ENCODE measurements at places on chromosomes 5 and 9.

- DNase-seq, result no peak
Measured at GRCh38 chr9:82549174-82549821, 513.6 kb downstream of the RASEF start.

GRCh38 chr5:61822584-61822983 lies 483.4 kb upstream of the KIF2A start:
- DNase-seq, result no peak

GRCh38 chr9:112119225-112120029 lies 55.7 kb downstream of the SUSD1 start:
- no peak for DNase-seq

- DNase-seq, result no peak
Measured at GRCh38 chr9:104977580-104977979, 49.6 kb upstream of the ABCA1 start.

DNA sequence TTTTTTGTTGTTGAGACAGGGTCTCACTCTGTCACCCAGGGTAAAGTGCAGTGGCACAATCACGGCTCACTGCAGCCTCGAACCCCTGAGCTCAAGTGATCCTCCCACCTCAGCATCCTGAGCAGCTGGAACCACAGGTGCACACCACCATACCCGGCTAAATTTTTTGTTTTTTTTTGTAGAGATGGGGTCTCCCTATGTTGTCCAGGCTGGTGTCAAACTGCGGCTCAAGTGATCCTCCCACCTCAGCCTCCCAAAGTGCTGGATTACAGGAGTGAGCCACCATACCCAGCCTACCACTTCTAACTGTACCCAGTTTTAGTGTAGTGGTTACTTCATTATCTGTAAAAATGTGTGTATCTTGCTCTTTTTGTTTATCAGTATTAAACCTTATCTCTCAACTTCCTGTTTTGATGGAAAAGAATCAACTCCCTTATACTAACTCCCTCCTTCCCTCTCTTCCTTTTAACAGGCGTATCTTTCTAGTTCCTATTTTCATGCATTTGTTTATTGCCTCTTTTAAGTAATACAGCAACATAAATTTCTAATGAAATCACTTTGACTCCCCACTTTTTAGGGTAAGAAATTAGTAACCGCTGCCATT lies 33.1 kb downstream of the GRAMD2B start:
- DNase-seq, result no peak

DNA sequence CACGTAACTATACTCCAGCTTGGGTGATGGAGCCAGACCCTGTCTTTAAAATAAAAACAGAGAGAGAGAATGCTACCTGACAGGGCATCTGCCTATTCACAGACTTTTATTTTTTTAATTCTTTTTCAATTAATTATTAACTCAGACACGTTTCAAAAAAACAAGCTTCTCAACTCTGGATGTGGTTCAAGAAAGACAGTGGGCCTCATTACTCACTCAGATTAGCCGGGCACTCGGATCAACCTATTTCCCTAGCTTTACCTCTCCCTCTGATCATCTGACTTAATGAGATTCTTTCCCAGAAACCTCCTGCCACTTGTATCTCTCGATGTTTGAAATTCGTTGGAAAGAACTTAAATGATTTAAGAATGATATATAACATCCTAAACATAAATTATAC lies 134.1 kb downstream of the TRPM6 start:
- DNase-seq, result no peak
